ENCODE measurements at places on chromosomes 16 and 17. TPM values are rescaled to one million over a fixed set of nuclear protein-coding genes. Genes with fewer than 3 reads are reported as not detected.

The IL4R gene
- 28.3 TPM for total RNA-seq

The CA4 gene
- 0.20 TPM for total RNA-seq

The FZD2 gene
- total RNA-seq = 36.5 TPM

The EFCAB13 gene
- total RNA-seq = 1.8 TPM

The KCNH6 gene
- not detected for total RNA-seq

The CSH2 gene
- not detected for total RNA-seq

The GRAPL gene
- 0.12 TPM for total RNA-seq

The STAT5B gene
- total RNA-seq = 29.9 TPM

The FBXO39 gene
- not detected for total RNA-seq

The NDUFAB1 gene
- 149 TPM for total RNA-seq

The IRF8 gene
- 0.59 TPM for total RNA-seq

The AMDHD2 gene
- 21.0 TPM for total RNA-seq

The CCL2 gene
- total RNA-seq = 8.5 TPM

The CRHR1 gene
- total RNA-seq = 0.09 TPM

The MED13 gene
- total RNA-seq = 20.2 TPM

The CLEC19A gene
- 0.10 TPM for total RNA-seq

The ZNF18 gene
- total RNA-seq = 5.2 TPM

The KRT31 gene
- not detected for total RNA-seq

The ARHGDIG gene
- total RNA-seq = 3.6 TPM

The SLFN12 gene
- total RNA-seq = 0.07 TPM

The PPY gene
- 0.44 TPM for total RNA-seq

The TBC1D3C gene
- not detected for total RNA-seq

The SLC6A2 gene
- 0.14 TPM for total RNA-seq

The MYO19 gene
- 59.2 TPM for total RNA-seq

The TLCD3B gene
- total RNA-seq = 0.43 TPM

The TEDC2 gene
- total RNA-seq = 19.2 TPM

The TOM1L1 gene
- 36.0 TPM for total RNA-seq

The KRTAP1-5 gene
- total RNA-seq = not detected

The ATP6V0D1 gene
- 102 TPM for total RNA-seq
